ENCODE measurements at places on chromosomes 2 and 18.

- DNase-seq, result no peak
These were observed 94.8 kb upstream of the ARL5A start for GRCh38 chr2:151922845-151923666.

- no peak for DNase-seq
These were observed 13.3 kb downstream of the CHCHD5 start for GRCh38 chr2:112597537-112598322.

GRCh38 chr2:31525876-31526275 lies 54.9 kb downstream of the SRD5A2 start:
- no peak for DNase-seq

GRCh38 chr18:3440341-3440740 lies 9.6 kb upstream of the TGIF1 start:
- no peak for DNase-seq

GRCh38 chr2:216391401-216391800 lies 19.1 kb upstream of the MARCHF4 start:
- no peak for DNase-seq

DNA sequence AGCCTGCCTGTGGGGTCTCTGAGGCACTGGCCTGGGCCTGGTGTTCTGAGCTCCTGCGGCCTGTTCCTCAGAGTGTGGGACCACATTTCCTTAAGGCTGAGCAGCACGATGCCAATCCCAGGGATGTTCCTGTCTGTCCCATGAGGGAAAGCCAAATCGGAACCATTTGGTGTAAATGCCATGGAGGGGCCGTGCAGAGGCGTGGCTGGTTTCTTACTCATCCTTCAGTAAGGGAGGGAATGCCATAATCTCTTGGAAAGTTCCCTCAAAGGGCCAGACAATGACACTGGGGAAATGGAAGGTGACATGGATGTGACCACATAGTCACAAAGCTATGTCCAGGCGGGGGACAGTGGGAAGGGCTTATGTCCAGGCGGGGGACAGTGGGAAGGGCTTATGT lies 14.4 kb upstream of the PTMA start:
- DNase-seq, result no peak

GRCh38 chr18:50193796-50194630 lies 934 bp downstream of the MYO5B start:
- peak; percentile 60 for DNase-seq

DNA sequence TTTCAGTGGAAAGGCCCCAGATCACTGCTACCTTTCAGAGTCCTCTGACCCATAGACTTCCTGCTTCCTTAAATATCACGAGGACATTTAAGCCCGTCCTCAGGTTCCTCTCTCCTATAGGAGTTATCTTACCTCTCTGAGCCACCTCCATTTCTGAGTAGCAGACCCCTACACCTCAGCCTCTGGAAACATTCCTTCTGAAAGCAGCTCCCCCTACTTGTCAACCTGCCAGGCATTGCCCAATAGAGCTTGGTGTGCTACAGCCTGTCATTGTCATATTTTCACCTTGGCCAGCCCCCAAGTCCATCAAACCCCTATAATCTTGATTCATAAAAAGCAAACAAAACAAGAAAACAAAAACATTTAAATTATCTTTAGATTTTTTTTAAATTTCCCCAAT lies 717.9 kb upstream of the SLC8A1 start:
- no peak for DNase-seq

DNA sequence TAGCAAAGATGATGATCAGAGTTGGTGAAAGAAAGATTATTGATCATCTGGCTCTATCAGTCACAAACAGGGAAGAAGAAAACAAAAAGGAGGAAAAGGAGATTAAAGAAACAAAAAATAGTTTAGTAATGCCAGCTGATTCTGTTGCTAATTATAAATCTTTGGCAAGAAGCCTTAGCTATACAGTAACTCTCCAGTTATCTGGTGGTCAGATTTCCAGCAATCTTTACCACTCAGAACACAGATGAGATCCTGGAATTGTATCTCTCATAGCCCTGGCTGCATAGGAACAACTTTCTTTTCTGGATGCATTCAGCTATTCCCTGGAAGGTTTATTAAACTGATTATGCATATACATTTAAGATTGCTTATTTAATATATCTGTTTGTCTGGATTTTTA lies 256.8 kb upstream of the ZEB2 start:
- DNase-seq, result no peak

- no peak for DNase-seq
These were observed 98.0 kb downstream of the CCDC138 start for GRCh38 chr2:108884619-108885018.

DNA sequence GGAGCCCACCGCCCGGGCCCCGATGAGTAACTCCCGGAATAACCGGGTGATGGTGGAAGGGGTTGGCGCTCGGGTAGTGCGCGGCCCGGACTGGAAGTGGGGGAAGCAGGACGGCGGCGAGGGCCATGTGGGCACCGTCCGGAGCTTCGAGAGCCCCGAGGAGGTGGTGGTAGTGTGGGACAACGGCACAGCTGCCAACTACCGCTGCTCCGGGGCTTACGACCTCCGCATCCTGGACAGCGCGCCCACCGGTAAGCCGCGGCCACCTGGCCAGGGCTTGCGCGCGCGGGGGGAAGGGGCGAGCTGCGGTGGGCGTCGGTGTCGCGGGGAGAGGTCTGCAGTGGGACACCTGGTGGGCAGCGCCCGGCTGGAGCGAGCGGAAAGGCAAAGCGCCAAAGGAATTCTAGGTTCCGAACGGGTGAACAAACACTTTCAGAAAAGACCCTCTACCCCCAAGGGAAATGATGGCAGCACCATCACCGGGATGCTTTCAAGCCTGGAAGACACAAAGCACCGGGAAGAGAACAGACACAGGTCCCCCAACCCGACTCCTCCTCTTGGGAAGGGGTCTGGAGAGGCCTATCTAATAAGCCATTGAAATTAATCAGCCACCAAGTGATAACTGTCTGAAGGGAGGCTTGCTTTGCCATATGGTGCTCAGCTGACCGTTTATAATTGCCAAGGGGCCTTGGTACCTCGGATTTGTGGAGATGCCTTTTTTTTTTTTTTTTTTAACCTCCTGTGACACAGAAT lies 1.1 kb downstream of the MIB1 start:
- peak; percentile 80 for DNase-seq

- no peak for DNase-seq
These were observed 28.4 kb downstream of the AFF3 start for GRCh38 chr2:100113990-100114433.

- no peak for DNase-seq
These were observed 2.5 kb downstream of the PID1 start for GRCh38 chr2:229268626-229269025.

DNA sequence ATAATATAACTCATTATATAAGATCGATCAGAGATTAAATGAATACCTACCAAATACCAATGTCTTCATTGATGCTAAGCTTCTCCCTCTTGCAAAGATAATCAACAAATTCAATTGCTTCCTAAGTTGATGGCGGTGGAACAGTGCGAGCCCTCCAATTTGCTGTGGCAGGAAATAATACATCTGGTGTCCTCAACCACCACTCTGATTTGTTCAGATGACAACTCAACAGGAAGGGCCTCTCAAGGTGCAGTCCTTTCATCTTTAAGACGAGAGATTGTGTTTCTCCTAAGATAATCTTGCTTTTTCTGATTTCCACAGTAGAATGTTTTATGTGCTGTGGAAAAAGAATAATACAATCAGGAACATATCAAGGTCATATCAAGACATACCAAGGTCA lies 56.6 kb upstream of the IGFBP2 start:
- no peak for DNase-seq

DNA sequence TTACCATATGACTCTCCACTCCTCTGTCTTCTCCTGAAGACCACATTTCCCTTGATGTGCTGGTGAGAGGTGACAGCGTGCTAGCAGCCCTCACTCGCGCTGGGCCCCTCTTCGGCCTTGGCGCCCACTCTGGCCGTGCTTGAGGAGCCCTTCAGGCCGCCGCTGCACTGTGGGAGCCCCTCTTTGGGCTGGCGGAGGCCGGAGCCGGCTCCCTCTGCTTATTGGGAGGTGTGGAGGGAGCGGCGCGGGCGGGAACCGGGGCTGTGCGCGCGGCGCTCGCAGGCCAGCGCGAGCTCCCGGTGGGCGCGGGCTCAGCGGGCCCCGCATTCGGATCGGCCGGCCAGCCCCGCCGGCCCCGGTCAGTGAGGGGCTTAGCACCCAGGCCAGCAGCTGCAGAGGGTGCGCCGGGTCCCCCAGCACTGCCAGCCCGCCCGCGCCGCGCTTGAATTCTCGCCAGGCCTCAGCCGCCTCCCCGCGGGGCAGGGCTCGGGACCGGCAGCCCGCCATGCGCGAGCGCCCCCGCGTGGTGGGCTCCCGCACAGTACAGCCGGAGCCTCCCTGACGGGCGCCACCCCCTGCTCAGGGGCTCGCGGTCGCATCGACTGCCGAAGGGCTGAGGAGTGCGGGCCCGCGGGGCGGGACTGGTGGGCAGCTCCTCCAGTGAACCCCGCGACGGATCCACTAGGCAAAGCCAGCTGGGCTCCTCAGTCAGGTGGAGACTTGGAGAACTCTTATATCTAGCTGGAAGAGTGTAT lies 246.6 kb upstream of the REG3G start:
- DNase-seq, result no peak

- DNase-seq, result no peak
These were observed 155.1 kb upstream of the L3MBTL4 start for GRCh38 chr18:6569813-6570212.

DNA sequence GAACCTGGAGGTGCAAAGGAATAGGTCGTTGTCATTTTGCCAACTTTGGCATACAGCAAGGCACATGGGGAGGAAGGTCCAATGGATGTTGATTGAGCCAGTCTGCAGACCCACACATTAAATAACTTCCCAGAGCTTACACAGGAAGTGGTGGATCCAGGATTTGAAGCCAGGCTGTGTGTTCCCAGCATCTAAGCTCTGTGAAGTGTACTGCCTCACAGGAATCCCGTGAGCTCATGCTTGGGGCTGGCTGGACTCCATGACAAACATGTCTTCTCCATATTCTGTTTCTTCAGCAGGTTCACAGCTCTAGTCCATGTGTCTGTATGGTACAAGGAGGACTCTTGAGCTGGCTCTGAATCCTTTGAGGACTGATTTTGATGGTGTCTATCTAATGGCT lies 63.9 kb downstream of the KLHL29 start:
- DNase-seq, result no peak

- peak; percentile 100 for DNase-seq
These were observed at the start of gene TMEM18 for GRCh38 chr2:677056-677958. Gene TMEM18, minus strand, starts transcription at chr2:677406. Its CDS starts 61 bp downstream, at chr2:677345.

DNA sequence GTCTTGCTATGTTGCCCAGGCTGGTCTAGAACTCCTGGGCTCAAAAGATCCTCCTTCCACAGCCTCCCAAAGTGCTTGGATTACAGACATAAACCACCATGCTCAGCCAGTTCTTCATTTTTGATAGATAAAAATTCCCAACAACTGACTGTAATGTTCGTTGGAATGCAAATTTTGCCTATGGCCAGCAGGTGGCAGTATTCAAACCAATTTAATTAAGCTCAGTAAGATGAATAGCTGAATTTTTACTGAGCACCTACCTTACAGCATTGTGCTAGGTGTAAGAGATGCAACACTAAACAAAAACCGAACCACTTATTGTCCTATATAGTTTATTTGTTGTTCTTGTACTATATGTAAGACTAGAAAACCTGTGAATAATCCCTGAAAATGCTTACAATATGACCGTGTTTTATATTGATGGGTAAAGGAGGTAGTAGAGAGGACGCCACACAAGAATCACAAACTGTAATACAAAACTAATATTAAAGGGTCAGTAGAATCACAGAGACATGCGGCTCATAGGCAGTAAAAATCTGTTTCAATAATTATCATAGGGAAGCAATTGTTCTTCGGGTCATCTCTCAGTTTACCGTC lies 8.2 kb upstream of the TMEM182 start:
- peak; percentile 28 for DNase-seq

GRCh38 chr2:145350011-145350410 lies 830.1 kb upstream of the ZEB2 start:
- DNase-seq, result no peak

- peak; percentile 93 for DNase-seq
These were observed 213.9 kb downstream of the TFCP2L1 start for GRCh38 chr2:121071034-121071504.

- no peak for DNase-seq
These were observed 93.0 kb downstream of the COMMD1 start for GRCh38 chr2:61998426-61998825.

- DNase-seq, result no peak
These were observed 8.4 kb upstream of the TMEM185B start for GRCh38 chr2:120231564-120231973.

DNA sequence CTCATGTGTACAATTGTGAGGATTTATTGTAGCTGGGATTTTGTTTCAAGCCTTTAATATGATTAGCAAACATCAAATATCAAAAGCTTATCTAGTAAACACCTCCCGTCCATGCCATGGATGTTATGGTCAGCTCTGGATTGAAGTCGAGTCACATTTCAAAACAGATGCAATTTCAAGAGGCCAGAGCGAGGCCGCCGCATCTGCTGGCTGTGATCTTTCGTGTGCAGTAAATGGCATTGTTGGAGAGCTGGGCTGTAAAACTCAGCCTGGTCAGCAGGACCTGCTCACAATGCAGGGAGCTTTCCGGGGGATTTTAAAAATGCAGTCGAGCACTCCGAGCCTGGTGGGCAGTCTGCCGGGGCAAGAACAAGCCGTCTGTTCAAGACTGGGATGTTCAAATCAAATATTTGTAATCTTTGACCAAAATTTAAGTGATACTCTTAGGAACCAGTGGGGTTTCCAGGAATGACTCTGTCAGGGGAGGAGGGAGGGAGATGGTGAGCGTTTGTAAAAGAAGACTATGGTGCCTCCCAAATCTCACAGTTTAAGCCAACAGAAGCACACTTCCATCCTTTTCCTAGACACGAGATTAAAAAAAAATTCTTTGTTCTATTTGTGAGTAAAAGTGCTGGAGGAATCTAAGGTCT lies 97.6 kb downstream of the MYCN start:
- peak; percentile 68 for DNase-seq

DNA sequence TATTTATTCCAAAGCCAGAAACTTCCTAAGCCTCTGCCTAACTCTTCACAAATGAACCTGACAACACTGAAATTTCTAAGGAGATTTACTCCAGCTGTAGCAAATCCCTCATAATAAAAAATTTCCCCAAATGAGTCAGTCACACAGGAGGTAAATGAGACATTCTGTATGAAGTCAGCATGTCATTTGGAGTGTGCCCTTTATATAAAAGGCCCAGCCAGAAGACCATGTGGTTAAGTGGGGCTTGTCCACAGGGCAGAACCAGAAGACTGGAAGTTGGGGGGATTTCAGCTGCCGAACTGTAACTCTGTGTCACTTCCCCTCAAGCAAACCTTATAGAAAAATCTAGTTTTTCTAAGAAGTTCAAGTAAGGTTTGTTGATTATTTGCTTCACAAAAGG lies 30.2 kb downstream of the NRP2 start:
- no peak for DNase-seq

- no peak for DNase-seq
These were observed 36.7 kb downstream of the FAM117B start for GRCh38 chr2:202671317-202672035.

GRCh38 chr2:2575870-2576386 lies 244.9 kb upstream of the MYT1L start:
- no peak for DNase-seq

- DNase-seq, result no peak
These were observed 56.1 kb upstream of the NAB1 start for GRCh38 chr2:190592831-190593230.

Data from retina (tissue), 1 donor.